Body of pancreas (tissue), 4 donors: ENCODE measurements at places on chromosomes 2 and 18. TPM values are rescaled to one million over a fixed set of nuclear protein-coding genes. Genes with fewer than 3 reads are reported as not detected.

DNA sequence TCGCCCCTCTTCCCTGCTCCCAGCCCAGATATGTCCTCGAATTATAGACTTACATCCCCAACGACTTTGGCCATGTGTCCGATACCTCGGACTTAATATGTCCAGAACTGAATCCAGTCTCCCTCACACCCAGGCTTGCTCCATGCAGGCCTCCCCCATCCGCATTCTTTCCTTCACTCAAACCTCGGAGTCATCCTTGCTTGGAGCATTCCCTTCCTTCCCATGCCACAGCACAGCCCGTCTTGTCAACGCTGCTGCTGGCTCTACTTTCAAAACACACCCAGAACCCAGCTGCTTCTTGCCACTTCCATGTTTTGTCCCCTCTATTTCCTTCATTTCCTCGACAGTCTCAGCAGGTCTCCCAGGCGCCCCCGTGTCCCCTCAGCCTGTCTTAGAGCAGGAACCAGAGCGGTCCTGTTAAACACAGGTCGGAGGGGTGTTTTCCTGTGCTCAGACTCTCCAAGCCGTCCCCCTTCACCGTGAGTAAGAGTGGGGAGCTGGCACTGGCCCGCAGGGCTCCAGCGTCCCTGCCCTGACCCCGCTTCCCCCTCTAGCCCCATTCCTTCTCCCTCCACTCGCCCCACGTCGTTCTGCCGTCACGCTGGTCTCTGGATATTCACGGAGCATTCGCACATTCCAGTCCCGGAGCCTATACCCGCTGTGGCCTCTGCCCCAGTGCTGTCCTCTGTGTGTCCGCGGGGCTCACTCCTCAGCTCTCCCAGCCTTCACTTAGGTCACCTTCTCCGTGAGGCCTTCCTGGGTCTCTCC, 54.4 kb downstream of the VAPA start:
- H3K27ac ChIP-seq, result no peak overlapping the region
- H3K4me1 ChIP-seq, result peaks cover 3% of the 10 kb centered on the region
- H3K27me3 ChIP-seq, result no peaks in the 10 kb centered on the region
- DNase-seq, result no peak

The MLPH gene
- total RNA-seq, result 30.3 TPM

- H3K27ac ChIP-seq, result no peak overlapping the region
- H3K4me3 ChIP-seq, result no peak overlapping the region
- no peaks in the 10 kb centered on the region for H3K27me3 ChIP-seq
These were observed 55.4 kb downstream of the CDC42EP3 start for GRCh38 chr2:37615804-37616676.

- no peaks in the 10 kb centered on the region for H3K4me1 ChIP-seq
- no peak overlapping the region for H3K4me3 ChIP-seq
- H3K27me3 ChIP-seq, result no peaks in the 10 kb centered on the region
- no peaks in the 10 kb centered on the region for H3K36me3 ChIP-seq
These were observed 571.5 kb downstream of the SLC4A3 start for GRCh38 chr2:220198896-220199295.

- H3K27me3 ChIP-seq, result no peaks in the 10 kb centered on the region
- H3K27ac ChIP-seq, result no peak overlapping the region
- DNase-seq, result no peak
- H3K4me1 ChIP-seq, result no peaks in the 10 kb centered on the region
These were observed 31.3 kb upstream of the PXDN start for GRCh38 chr2:1775511-1776035.

The TEKT4 gene
- not detected for total RNA-seq

The RBMS1 gene
- total RNA-seq, result 21.3 TPM

DNA sequence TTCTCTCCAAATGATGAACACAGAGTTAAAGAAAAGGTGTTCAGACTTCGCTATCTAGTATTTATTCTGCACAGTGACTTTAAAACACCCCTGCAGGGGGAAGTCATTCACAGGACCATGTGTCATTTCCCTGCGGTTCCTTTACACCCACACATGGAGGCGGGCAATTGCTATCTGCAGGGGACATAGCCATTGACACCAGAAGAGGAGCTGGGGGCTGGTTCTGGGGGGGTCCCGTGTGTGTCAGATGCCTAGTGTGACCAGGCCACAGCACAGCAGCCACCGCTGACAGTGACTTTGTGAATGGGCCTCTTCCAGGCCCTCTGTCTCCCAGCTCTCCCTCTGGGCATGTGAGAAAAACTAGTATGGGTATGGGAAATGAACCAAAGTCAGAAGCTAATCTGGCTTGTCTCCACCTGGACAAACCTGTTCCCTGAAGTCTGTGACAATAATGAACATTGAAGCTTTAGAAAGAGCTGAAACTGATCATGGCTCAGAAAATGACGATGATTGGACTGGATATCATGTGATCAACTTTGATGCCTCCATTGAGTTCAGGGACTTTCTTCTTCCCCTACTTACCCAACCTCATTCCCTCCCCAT, 7.5 kb upstream of the GBX2 start:
- H3K36me3 ChIP-seq, result no peaks in the 10 kb centered on the region
- no peaks in the 10 kb centered on the region for H3K27me3 ChIP-seq
- H3K27ac ChIP-seq, result no peak overlapping the region

- no peak overlapping the region for H3K4me3 ChIP-seq
- H3K36me3 ChIP-seq, result no peaks in the 10 kb centered on the region
- no peak for DNase-seq
- no peaks in the 10 kb centered on the region for H3K4me1 ChIP-seq
- no peak overlapping the region for H3K27ac ChIP-seq
These were observed 127.2 kb upstream of the SP5 start for GRCh38 chr2:170587922-170588321.

GRCh38 chr2:195795879-195796278, 138.9 kb downstream of the SLC39A10 start:
- H3K27ac ChIP-seq, result no peak overlapping the region
- no peaks in the 10 kb centered on the region for H3K36me3 ChIP-seq
- no peaks in the 10 kb centered on the region for H3K27me3 ChIP-seq

The CAPN13 gene
- total RNA-seq, result 5.6 TPM

The MDH1B gene
- total RNA-seq, result 3.0 TPM

DNA sequence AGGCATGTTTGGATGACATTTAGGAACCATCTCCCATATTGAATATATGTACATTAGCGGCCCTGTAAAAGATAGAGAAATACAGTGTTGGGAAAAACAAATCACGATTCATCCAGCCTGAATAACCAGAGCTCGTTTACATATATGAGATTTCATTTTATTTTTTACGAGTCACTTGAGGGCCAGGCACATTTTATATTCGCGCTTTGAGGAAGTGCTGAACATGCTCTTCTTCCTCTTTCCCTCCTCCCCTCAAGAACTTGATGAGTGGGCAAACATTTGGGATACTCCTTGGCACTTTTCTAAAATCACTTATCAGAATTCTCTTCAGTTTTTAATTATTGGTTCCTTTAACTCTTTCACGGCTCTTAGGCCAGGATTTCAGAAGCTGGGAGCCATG, 268.0 kb upstream of the TANK start:
- no peak overlapping the region for H3K4me3 ChIP-seq
- H3K4me1 ChIP-seq, result no peaks in the 10 kb centered on the region
- H3K27ac ChIP-seq, result no peak overlapping the region
- no peaks in the 10 kb centered on the region for H3K27me3 ChIP-seq

- no peak overlapping the region for H3K4me3 ChIP-seq
- no peaks in the 10 kb centered on the region for H3K4me1 ChIP-seq
- H3K27ac ChIP-seq, result no peak overlapping the region
- H3K27me3 ChIP-seq, result no peaks in the 10 kb centered on the region
- no peak for DNase-seq
These were observed 31.0 kb downstream of the DYNAP start for GRCh38 chr18:54622084-54622483.

GRCh38 chr2:102606353-102606752, 13.0 kb upstream of the SLC9A2 start:
- H3K4me1 ChIP-seq, result no peaks in the 10 kb centered on the region
- DNase-seq, result no peak
- peaks cover 3% of the 10 kb centered on the region for H3K27me3 ChIP-seq

DNA sequence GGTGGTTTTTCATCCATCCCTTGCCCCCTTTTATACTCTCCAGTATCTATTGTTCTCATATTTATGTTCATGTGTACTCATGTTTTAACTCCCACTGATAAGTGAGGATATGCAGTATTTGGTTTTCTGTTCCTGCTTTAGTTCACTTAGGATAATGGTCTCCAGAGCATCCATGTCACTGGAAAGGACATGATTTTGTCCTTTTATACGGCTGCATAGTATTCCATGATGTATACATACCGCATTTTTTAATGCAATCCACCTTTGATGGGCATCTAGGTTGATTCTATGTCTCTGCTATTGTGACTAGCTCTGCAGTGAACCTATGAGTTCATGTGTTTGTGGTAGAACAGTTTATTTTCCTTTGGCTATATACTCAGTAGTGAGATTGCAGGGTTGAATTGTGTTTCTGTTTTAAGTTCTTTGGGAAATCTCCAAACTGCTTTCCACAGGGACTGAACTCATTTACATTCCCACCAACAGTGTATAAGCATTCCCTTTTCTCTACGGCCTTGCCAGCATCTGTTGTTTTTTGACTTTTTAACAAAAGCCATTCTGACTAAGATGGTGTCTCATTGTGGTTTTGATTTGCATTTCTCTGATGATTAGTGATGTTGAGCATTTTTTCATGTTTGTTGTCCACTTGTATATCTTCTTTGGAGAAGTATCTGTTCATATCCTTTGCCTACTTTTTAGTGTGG, 420.2 kb downstream of the THSD7B start:
- DNase-seq, result no peak
- H3K27me3 ChIP-seq, result no peaks in the 10 kb centered on the region

- H3K27ac ChIP-seq, result no peak overlapping the region
- H3K4me1 ChIP-seq, result no peaks in the 10 kb centered on the region
- no peak overlapping the region for H3K4me3 ChIP-seq
- DNase-seq, result no peak
These were observed 28.4 kb upstream of the TET3 start for GRCh38 chr2:73956218-73956865.

DNA sequence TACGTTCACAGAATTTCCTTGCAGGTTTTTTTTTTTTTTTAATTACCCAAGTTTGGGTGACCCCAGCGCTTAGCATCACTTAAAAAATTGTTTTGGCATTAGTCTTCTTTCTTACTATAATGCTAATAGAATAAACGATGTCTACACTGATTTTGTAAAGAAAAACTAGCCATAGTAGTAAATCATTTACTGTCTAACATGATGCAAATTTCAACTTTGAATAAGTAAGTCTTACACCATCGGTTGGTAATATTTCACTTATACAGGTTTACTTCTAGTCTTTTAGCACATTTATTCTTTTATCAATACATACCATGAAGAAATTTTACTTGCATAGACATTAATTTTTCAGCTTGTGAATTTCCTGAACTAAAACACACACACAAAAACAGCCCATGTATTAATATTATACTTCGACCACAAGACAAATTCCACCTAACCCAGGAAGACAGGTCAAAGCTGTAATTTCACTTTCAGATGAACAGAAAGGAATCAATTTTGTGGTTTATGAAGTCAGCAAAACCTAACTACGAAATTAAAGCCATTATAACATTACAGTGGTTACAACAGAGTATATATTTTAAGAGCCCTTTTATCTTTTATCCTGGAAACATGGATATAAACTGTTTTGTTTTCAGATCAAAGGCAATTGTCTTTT, 1.9 kb downstream of the YES1 start:
- no peak for DNase-seq
- no peak overlapping the region for H3K27ac ChIP-seq
- no peak overlapping the region for H3K4me3 ChIP-seq

- no peaks in the 10 kb centered on the region for H3K36me3 ChIP-seq
- no peaks in the 10 kb centered on the region for H3K4me1 ChIP-seq
- H3K27ac ChIP-seq, result no peak overlapping the region
- no peak overlapping the region for H3K4me3 ChIP-seq
- no peak for DNase-seq
These were observed 137.6 kb downstream of the ATL2 start for GRCh38 chr2:38239452-38239851.

DNA sequence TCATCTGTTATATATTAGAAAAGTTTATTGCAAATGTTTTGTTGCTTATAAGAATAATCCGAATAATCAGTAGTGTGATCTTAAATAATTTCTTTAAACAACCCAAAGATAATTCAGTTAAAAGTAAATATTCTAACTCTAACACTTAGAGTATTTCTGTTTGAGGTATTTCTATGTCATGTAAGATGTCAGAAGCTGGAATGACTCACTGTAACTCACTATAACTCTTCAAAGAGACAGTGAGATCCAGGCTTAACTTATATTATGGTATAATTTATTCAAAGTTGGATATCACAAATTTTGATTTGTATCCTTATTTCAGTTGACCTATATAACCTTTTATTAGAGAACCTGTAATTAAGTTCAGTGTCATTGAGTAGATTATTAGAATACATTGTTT, 6.9 kb downstream of the MBD5 start:
- no peak overlapping the region for H3K27ac ChIP-seq
- H3K4me1 ChIP-seq, result peaks cover 4% of the 10 kb centered on the region
- no peak for DNase-seq
- no peaks in the 10 kb centered on the region for H3K36me3 ChIP-seq
- no peak overlapping the region for H3K4me3 ChIP-seq
- H3K27me3 ChIP-seq, result no peaks in the 10 kb centered on the region

The INHBB gene
- total RNA-seq, result 3.6 TPM

DNA sequence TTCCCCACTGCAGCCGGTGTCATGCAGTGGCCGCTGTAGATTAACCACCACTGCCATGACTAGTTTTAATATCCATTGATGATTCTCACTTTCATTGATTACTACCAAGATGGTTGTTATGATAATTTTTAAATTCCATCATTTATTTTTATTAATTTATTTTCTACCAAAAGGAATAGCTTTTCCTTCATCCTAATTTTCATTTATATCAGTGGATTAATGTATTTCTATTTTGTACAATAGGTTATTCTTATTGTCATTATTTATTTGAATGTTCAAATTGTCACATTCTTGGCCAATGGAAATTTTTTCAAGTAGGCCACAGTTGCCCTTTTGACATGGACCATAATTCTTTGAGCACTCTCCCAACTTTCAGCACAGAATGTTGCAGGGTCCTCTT, 374.9 kb upstream of the VWC2L start:
- no peak overlapping the region for H3K4me3 ChIP-seq
- DNase-seq, result no peak
- H3K36me3 ChIP-seq, result no peaks in the 10 kb centered on the region
- no peaks in the 10 kb centered on the region for H3K4me1 ChIP-seq
- no peak overlapping the region for H3K27ac ChIP-seq

The RAB10 gene
- total RNA-seq, result 41.5 TPM

- DNase-seq, result no peak
- no peaks in the 10 kb centered on the region for H3K27me3 ChIP-seq
- H3K4me3 ChIP-seq, result no peak overlapping the region
- H3K4me1 ChIP-seq, result no peaks in the 10 kb centered on the region
These were observed 17.1 kb upstream of the ANTXR1 start for GRCh38 chr2:68995916-68996315.

- no peak overlapping the region for H3K27ac ChIP-seq
- no peaks in the 10 kb centered on the region for H3K36me3 ChIP-seq
- H3K27me3 ChIP-seq, result peaks cover 2% of the 10 kb centered on the region
- H3K4me1 ChIP-seq, result peaks cover 27% of the 10 kb centered on the region
- no peak for DNase-seq
These were observed 800 bp downstream of the RPRM start for GRCh38 chr2:153477636-153478288.
